H54 (cell line): ENCODE measurements at places on chromosomes 5 and 9.

DNA sequence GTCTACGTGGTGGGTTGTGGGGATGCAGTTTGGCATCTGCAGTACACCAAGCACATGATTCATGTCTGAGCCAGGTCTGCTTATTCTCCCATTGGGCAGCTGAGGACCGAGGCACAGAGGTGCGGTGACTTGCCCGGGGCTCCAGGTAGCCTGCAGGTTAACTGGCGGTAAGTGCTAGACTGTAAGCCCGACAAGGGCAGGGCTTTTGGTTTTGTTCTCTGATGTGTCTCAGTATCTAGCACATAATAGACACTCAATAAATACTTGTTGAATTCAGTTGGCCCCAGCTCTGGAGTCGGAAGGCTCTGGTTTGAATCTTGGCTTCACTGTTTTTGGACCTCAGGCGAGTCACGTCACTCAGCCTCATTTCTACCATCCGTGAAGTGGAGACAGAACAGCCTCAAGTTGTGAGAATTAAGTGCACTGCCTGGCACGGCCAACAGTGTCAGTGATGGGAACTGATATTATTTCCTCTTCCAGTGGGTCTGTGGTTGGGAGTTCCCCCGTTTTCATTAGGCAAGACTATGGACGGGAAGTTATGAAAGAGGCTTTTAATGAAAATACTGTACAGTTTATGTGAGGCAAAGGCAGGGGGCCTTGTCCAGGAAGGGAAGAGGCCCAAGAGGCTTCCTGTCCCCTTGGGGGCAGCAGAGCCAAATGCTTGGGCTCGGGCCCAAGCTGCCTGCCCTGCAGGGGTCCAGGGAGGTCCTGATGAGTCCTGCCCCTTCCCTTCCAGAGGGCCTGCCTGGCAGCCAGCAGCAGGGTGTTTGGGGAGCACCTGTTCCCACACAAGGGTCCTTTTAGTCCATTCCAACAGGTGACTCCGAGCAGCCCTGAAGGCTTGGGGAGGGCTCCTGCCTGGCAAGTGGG is 3.3 kb downstream of the PRELID1 start:
- no peak for DNase-seq

- DNase-seq: no peak
Observed at GRCh38 chr9:36319806-36320205, 61.6 kb upstream of the GNE start.

GRCh38 chr5:115843444-115844130 is 1.9 kb downstream of the AP3S1 start:
- DNase-seq: no peak

GRCh38 chr5:18771097-18771610 is 1136.9 kb downstream of the TAF11L14 start:
- no peak for DNase-seq

- no peak for DNase-seq
Observed at GRCh38 chr5:143142596-143143435, 260.7 kb downstream of the NR3C1 start.

- no peak for DNase-seq
Observed at GRCh38 chr9:18516965-18517364, 43.0 kb downstream of the ADAMTSL1 start.

DNA sequence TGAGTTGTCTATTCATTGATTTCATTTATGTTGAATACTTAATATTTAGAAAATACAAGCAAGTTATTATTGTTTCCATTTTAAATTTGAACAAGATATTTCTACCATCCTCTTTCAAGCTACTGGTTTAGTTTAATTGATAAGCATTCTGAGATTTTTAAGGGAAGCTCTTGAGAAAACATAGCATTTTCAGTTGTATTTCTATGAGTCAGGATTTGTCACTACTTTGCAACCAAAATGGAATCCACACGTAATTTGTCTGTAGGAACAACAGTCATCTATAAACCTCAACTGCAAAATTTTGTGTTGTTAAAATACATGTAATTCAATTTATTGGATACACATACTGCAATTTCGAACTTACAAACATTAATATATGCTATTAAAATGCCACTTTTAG is 74.0 kb downstream of the PRR16 start:
- DNase-seq: no peak

- peak; percentile 11 for DNase-seq
Observed at GRCh38 chr5:142726188-142726731, 40.4 kb upstream of the FGF1 start.

DNA sequence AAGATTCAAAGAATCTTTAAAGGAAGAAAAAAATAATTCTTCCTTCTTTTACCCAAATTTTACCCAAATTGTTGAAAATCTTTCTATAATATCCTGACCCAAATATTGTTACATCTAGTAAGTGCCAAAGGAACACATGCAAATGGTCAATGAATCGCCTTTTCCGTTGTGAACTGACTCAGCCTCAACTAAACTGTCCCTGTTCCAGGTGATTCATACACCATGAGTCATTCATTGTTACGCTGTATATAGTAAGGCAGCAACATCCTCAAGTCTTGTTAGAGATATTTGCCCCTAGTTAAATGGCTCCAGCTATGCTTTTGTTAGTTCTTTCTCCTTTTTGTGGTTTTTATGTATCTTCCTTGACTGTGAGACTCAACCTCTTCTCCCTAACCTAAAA is 9.7 kb downstream of the PTGER4 start:
- DNase-seq: peak; percentile 80

DNA sequence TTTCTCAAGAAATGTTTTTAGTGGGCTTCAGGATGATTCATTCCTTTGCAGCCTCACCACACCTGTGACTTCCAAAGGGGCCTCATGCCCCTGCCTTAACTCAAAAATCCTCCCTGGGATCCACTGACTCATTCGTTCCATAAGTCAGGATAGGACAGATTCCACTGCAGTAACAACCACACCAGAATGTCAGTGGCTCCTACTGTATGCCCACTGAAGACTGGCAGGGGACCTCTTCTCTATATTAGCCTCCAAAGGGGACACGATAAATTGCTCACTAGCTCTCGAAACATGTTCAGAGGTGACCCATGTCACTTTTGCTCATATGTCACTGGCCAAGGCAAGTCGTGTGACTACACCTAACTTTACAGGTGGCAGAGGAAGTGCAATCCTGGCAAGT is 25.7 kb upstream of the LHX2 start:
- DNase-seq: no peak

DNA sequence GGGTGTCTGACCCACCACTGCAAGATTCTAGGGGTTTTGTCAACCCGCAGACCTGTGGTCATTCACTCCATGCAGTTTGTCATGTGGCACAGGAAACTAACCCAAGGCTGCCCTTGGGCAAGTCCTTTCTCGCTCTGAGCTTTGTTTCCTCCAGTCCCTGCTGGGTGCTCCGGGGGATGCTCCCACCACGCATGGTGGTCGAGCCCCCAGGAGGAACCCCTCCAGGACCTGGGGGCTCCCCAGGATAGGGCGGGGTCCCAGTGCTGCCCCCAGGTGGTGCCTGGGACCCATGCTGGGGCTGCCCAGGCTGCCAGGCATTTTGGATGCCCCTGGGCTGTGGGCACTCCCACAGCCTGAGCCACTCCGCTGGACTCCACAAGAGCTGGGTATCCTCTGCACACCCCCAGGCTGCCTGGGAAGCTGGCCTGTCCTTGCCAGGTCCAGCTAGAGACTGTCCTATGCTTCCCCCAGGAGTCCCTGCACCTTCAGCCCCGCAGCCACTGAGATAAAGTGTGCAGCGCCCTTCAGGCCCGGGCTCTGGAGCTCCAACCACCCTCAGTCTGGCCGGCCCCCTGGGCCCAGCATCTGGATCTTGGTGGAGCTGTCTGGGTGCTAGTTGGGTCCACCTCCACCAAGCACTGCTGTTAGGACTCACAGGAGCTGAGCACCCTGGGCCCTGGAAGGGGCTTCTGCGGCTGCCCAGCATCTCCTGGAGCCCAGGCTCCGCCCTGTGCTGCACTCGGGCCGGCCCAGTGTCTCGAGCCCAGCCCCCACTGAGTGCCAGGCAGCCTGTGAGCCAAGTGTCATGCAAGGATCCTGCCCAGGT is 104.3 kb downstream of the PHF2 start:
- no peak for DNase-seq

DNA sequence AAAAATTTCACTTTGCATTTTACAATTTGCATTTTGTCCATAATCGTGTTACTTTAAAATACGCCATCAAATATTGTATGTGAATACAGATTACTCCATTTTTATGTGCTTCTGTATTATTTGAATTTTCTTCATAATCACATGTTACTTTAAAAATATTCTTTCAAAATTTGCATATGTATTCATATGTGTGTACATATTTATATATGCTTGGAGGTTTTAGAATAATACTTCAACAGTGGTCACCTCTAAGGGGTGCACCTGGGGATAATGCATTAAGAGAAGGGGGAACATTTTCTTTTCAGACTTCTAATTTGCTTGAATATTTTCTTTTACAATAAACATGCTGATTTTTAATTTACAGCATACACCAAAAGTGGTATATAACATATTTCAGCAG is 21.9 kb upstream of the ELL2 start:
- DNase-seq: no peak

DNA sequence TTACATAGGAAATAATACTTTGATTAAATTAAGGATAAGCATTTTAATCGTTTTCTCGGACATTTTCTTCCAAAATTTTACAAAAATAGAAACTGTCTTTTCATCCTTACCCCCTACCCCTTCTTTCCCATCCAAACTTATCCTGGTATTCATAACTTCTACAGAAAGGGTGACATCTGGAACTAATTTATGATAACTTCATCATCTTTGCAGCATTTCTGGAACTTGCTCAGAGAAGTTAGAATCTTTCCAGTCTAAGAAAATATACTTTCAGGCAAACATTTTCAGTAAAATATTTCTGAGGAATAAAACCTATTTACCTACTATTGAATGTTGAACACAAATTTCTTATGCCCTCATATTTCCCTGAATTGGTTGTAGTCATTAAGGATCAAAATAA is 309.0 kb downstream of the MAN2A1 start:
- no peak for DNase-seq

GRCh38 chr9:123235448-123235847 is 32.9 kb downstream of the STRBP start:
- DNase-seq: no peak

DNA sequence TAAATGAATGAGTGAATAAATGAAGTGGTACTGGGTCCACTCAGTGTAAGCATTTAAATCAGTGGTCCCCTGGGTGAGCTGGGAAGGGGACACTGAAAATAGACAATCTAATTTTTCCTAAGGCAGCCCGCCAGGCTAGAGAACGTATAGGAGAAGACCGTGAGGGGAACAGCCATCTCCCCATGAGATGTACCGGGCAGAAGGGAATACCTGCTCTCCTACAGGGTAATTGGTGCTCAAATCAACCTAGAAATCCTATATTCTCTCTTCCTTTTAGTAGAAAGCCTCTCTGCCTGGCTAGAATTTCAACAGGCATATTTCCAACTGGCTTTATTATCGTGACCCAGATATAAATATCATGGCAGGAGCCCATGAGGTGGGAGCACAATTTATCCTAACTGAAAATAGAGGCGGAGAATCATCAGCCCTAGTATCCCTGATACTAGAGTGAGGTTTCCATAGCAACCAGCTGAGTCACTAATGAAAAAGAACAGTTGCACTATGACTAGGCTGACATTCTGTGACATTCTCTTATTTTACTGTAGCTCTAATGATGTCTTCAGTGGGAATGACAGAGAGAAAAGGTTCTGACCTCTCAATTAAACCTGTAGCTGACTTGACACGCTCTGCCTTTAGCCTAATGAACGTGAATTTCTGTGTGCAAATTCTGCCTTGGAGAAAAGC is 96.5 kb upstream of the CAST start:
- peak; percentile 16 for DNase-seq

- DNase-seq: no peak
Observed at GRCh38 chr9:120750421-120750820, 36.2 kb upstream of the MEGF9 start.

GRCh38 chr9:8613346-8613825 is 813.8 kb upstream of the DMAC1 start:
- no peak for DNase-seq

- no peak for DNase-seq
Observed at GRCh38 chr5:1890296-1890695, 7.6 kb upstream of the IRX4 start.

DNA sequence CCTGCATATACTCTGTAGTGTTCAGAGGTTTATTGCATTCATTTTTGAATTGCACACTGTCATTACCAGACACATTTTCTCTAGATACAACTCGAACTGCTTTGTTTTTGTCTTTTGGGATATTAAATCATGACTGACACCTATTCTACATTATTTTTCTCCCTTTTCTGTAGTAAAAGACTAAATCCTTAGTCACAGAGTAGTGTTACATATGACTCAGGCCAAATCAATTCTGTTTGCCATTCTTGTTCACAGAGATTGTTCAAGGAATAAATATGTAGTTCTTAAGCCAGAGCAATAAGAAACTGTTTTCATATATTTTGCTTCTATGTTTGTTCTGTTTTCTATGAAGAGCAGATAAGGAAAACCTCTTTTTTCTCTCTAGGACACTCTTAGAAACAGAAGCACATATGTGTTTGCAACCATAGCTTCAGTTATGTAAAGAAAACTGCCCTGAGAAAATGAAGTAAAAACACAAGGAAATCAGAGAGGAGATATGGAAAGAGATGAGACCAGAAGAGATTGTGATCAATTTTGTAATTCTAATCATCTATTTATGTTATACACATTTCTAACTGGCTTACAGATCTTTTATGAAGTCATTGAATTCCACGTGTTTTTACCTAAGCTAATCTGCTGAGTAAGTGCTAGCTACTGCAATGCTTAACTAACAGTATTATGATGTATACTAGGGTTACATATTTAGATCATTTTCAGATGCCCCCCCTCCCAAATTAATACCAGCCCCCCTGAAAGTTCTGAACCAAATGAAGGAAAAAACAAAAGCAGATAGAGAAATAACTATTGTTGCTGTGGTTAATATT is 1995.6 kb upstream of the CDH6 start:
- DNase-seq: peak; percentile 12

DNA sequence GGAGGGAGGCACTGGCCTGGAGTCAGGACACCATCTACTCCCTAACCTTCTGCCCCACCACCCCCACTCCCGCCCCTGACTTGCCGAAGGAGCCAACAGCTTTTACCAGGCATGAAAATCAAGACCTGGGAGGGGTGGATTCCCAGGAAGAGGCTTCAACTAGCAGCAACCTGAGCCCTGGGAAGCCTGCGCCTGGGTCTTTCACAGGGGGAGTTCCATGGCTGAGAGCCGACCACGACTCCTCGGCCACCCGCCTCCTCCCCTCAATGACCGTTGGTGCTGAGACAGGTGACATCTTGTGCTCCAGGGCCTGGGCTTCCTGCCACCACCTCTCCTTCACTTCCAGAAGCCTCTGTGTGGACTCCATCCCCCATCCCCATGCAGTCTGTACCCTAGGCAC is 37.1 kb downstream of the BARX1 start:
- no peak for DNase-seq

- DNase-seq: no peak
Observed at GRCh38 chr5:179292681-179293635, 52.3 kb downstream of the ADAMTS2 start.

GRCh38 chr9:5799314-5799713 is 33.6 kb downstream of the ERMP1 start:
- no peak for DNase-seq
